ENCODE measurements at places on chromosomes 2 and 18. TPM values are rescaled to one million over a fixed set of nuclear protein-coding genes. Genes with fewer than 3 reads are reported as not detected.

GRCh38 chr2:66445925-66446871 lies 11.3 kb downstream of the MEIS1 start:
- H3K27ac ChIP-seq: no peak overlapping the region
- H3K4me3 ChIP-seq: no peak overlapping the region
- no peaks in the 10 kb centered on the region for H3K36me3 ChIP-seq
- H3K4me1 ChIP-seq: no peaks in the 10 kb centered on the region

- peaks cover 37% of the 10 kb centered on the region for H3K4me1 ChIP-seq
- H3K36me3 ChIP-seq: no peaks in the 10 kb centered on the region
- no peak overlapping the region for H3K27ac ChIP-seq
- peak; percentile 82 for DNase-seq
- H3K4me3 ChIP-seq: no peak overlapping the region
These were observed 360.1 kb downstream of the LPIN1 start for GRCh38 chr2:12106440-12107080.

DNA sequence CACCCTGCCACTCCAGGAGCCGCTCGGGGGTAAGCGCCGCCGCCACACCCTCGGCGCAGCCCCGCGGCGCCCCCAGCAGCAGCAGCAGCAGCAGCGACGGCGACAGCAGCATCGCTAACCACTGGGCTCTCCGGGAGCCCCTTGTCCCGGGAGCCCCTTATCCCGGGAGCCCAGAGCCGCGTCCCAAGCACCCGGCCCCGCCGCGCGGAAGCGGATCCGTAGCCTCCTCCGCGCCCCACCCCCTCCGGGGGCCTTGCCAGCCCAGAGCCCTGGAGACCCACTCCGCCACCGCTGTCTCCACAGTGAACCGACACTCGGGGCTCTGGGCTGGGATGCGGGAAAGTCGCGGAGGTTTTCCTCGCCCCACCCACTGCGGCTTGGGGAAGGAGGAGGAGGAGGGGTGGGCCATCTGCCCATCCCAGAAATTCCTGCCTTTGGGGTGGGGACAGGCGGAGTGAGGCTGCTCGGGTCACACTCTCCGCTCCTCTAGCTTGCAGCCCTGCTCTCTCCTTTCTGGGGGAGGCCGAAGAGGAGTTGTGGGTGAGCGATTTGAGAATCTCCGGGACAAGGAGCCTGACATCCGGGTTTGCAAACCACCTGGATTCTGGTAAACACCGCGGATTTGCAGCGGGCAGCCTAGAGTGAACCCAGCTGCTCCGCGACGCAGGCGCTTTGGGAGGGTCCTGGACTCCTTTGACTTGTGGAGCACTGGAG lies at the start of gene PLA2R1:
TSS of gene PLA2R1 (minus strand) at position 324 of the 714 bp plus-strand sequence. CDS start at position 112, 212 bp downstream.
- H3K27ac ChIP-seq: no peak within 1 kb of the TSS
- H3K36me3 ChIP-seq: no peaks in the 10 kb centered on the region
- H3K27me3 ChIP-seq: peaks cover 56% of the 10 kb centered on the region
- H3K4me1 ChIP-seq: peaks cover 7% of the 10 kb centered on the region
- DNase-seq: peak; percentile 14
- H3K4me3 ChIP-seq: peak within 1 kb of the TSS; percentile 64

DNA sequence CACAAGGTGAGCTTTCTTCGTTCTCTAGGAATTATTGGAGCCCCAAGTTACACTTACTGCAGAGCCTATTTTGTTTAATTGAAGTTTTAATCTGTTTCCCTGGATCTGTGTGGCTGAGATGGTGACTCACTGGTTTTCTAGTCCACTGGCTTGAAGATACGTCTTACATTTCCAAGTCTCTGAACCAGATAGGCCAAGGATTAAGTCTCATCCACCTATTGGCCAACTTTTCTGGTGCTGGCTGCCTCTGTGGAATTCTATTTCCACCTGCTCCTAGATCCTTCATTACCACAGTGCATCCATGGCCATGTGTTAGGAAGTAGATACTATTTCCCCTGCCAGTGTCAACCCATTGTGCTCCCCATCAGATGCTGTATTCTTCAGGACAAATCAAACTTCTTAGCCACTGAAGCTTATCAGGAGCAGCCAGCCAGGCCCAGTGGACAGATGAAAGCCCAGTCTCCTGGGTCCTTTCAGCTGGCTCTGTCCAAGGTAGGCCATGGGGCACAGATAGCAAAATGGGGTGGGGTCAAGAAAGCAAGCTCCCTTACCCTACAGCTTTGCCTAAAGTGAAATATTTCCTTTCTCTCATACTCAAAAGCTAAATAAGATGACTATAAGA lies 198.8 kb upstream of the TCF4 start:
- H3K4me1 ChIP-seq: no peaks in the 10 kb centered on the region
- H3K27ac ChIP-seq: no peak overlapping the region
- H3K36me3 ChIP-seq: no peaks in the 10 kb centered on the region
- no peak overlapping the region for H3K4me3 ChIP-seq

- no peak overlapping the region for H3K4me3 ChIP-seq
- H3K4me1 ChIP-seq: peaks cover 9% of the 10 kb centered on the region
- no peaks in the 10 kb centered on the region for H3K36me3 ChIP-seq
- DNase-seq: peak; percentile 66
- H3K27ac ChIP-seq: no peak overlapping the region
- peaks cover 13% of the 10 kb centered on the region for H3K27me3 ChIP-seq
These were observed 2.4 kb downstream of the FHL2 start for GRCh38 chr2:105396254-105397024.

The ABCA12 gene
- not detected for total RNA-seq

The STK11IP gene
- 32.1 TPM for total RNA-seq
